ENCODE measurements at places on chromosomes 13 and 19. TPM values are rescaled to one million over a fixed set of nuclear protein-coding genes. Genes with fewer than 3 reads are reported as not detected.

Gene VSTM2B
- not detected for total RNA-seq

Gene POSTN
- not detected for total RNA-seq

Gene LILRA2
- total RNA-seq, result not detected

Gene ZSCAN5A
- 5.7 TPM for total RNA-seq

Gene TSSK6
- 0.85 TPM for total RNA-seq

Gene ELAVL1
- total RNA-seq, result 71.3 TPM

Gene FBXO27
- total RNA-seq, result 4.6 TPM

Gene TRMT1
- total RNA-seq, result 38.0 TPM

Data from A549 treated with RU486 at 1 μM for 4 hours (cell line).